Left cardiac atrium (tissue), 4 donors: ENCODE measurements at places on chromosomes 6 and 20. TPM values are rescaled to one million over a fixed set of nuclear protein-coding genes. Genes with fewer than 3 reads are reported as not detected.

GRCh38 chr6:98525860-98526259 is 308.5 kb upstream of the POU3F2 start:
- no peak for DNase-seq

- peak; percentile 36 for DNase-seq
These were observed 34.0 kb downstream of the EYA2 start for GRCh38 chr20:46928580-46929132.

GRCh38 chr6:116046737-116047136 is 14.0 kb downstream of the FRK start:
- no peak for DNase-seq

- DNase-seq: no peak
These were observed 17.7 kb upstream of the TNFAIP3 start for GRCh38 chr6:137849181-137849980.

- DNase-seq: peak; percentile 82
These were observed at the start of gene ZNF512B for GRCh38 chr20:63969838-63970713. Gene ZNF512B (minus strand): TSS chr20:63969930. CDS start chr20:63967950, 1,980 bp downstream.

- no peak for DNase-seq
These were observed 253.3 kb downstream of the ERMARD start for GRCh38 chr6:170004585-170005210.

DNA sequence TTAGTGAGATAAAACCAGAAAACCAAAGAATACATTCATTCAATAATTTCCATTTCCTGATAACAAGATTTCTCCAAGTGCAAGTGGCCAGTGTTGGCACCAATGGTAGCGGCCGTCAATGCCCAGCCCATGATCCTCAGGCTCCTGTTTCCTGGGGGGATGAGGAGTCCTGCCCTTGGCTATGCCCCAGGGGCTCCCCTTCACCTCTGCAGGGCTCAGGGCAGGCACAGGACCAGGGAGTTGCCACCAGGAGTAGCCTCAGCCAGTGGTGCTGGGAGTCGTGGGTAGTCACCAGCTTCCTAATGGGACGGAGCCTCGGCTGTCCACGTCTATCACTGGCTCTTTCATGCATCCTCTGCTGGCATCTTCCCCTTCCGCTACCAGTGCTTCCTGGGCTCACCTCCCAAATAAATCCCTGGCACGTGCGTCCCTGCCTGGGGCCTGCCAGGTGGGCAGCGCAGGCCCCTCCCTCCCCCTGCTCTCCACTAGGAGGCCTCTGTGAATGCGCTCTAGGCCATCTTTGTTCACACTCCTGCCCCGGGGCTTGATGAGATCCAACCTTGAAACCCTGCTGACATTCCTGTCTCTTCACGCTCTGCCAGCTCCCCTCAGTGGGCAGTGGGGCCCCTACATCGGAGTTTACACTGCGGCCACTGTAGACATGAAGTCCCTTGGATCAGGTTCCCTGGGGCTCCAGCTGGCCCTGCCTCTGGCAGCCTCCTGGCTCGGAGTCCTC is 215.7 kb downstream of the SYNDIG1 start:
- no peak for DNase-seq

DNA sequence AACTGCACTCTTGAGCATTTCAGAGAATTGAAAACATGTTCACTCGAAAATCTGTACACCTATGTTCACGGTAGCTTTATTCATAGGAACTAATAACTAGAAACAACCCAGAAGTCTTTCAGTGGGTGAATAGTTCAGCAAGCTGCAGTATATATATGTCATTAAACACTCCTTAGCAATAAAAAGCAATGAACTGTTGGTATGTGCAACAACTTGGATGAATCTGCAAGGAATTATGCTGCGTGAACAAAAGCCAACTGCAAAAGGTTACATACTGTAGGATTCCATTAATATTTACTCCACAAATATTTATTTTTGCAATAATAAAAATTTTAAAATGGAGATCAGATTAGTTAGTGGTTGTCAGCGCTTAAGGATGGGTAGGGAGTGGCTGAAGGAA is 22.1 kb upstream of the FKBP1A start:
- no peak for DNase-seq

DNA sequence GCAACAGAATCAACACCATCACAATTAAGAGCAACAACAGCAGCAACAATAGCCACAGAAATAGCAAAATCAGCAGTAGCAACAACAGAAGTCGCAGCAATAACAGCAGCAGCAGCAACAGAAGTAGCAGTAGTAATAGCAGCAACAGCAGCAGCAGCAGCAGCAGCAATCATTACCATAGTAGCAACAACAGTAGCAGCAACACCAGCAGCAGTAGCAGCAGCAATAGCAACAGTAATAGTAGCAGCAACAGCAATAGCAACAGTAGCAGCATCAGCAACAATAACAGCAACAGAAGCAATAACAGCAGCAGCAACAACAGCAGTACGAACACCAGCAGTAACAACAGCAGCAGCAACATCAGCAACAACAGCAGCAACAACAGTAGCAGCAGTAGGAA is 39.8 kb downstream of the SLC22A2 start:
- DNase-seq: no peak

DNA sequence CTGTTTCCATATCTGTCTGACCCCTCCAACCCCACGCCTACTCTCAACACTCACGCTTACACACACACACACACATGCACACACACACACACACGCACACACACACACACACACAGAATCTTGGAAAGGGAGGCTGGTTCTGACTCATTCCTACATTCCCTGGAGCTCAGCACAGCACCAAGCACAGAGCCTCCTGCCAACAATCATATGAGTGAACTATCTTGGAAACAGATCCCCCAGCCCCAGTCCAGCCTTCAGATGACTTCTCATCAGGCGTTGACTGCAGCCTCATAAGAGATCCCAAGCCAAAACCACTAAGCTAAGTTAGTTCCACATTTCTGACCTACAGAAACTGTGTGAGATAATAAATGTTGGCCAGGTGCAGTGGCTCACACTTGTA is 14.1 kb upstream of the HCK start:
- DNase-seq: no peak

DNA sequence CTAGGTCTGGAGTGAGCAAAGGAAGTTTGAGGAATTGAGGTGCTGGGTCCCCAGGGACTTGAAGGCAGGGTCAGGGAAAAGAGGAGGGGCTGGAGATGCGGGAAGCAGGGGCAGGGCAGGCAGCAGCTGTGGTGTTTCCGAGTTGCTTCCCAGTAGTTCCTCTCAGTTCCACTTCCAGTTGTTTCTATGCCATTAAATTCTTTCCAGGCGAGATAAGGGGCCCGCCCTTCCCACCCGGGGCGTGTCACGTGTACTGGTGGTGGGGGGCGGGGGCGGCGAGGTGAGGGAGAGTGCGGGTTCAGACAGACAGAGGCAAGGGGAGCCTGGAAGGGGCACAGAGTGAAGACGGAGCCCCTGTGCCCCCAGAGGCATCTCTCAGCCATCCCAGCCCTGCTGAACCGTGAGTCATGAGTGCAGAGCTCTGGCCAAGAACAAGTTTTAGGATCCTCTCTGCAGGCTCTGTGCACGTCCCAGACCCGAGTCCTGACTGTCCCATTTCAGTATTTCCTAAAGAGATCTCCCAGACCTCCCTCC is 977 bp downstream of the TNXB start:
- peak; percentile 83 for DNase-seq

DNA sequence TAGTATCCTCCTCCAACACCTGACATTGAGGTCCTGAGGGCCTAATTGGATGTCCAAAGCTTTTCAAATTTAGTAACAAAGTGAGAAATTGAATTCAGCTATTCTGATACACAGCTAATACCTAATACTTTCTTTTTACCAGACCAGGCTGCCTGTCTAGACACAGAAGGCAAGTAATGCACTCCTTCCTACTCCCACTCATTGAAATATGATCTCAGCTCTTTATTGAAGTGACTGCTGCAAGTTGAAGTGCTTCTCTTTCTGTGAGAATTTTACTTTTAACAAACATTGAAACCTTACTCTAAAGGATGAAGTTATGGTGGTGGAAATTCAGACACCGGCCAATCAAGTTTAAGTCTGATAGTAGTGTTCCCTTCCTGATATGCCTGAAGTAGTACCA is 90.8 kb upstream of the OGFRL1 start:
- DNase-seq: no peak

GRCh38 chr6:4611429-4612129 is 164.6 kb upstream of the CDYL start:
- no peak for DNase-seq

GRCh38 chr20:44056010-44056698 is 130.8 kb downstream of the JPH2 start:
- no peak for DNase-seq

GRCh38 chr20:10470276-10470675 is 35.2 kb downstream of the SLX4IP start:
- no peak for DNase-seq

DNA sequence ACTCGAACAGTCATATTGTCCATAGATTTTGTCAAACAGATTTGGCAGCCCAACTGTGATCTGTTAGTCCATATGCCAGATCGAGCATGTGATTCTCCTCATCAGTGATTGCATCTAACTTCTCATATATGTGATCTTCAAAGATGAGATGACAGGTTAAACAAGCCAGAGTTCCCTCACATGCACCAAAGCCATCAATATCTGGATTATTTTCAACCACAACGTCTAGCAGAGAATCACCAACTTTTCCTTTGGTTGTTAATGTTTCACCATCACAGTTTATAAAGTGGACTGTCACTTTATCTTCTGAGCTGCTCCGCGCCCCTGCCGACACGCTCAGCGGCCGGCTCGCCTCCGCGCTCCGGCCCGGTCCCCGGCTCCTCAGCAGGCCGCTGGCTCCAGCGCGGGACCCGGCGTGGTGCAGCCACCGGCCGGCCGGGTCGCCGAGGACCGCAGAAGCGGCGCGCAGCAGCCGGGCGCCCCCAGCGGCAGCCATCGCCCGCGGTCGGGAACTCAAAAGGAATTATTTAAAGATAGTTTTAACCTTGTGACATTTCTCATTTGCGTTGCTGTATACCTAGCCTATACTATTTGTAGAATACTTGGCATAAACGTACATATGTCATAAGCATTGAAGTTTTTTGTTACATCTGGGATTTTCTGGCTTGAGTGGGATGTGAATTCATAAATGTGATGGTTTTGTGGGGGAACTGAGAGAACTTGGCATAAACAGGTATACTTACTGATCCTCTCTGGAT is 40.1 kb upstream of the DYNLRB1 start:
- peak; percentile 61 for DNase-seq

- no peak for DNase-seq
These were observed 119.9 kb downstream of the UST start for GRCh38 chr6:148866657-148867268.

GRCh38 chr20:49276161-49276960 is 1.5 kb downstream of the ZNFX1 start:
- no peak for DNase-seq

DNA sequence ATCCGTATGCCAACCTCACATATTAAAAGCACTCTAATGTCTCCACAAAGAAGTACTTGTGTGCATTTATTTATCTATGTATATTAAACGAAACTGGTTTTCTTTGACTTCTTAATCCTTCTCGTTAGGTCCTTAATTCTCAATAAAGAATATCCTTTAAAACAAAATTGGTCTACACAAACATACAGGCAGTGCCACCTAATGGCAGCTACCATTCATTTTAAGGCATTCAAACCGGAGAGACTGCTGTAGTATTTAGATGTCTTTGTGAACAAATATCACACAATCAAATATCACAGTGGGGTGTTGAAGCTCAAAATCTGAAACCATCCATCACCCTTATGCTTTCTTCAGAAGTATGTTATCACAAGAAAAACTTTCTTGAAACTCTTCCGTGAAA is 96.6 kb upstream of the IRAK1BP1 start:
- no peak for DNase-seq

DNA sequence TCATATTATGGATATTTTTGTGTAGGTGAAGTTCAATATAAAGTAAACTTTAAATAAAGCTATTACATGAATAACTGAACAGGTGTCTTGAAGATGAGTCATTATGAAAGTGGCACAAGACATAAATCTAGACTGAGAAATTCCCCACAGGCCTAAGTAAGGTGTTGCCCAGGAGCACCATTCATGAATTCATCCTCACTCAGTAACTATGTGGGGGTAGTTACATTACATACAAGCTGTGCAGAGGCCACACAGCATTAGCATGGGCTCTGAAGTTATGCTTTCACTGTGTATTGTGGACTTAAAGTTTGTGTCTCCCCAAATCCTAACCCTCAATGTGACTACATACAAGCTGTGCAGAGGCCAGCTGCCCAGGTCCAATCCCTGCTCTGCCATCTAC is 65.9 kb downstream of the BCAS1 start:
- DNase-seq: no peak

DNA sequence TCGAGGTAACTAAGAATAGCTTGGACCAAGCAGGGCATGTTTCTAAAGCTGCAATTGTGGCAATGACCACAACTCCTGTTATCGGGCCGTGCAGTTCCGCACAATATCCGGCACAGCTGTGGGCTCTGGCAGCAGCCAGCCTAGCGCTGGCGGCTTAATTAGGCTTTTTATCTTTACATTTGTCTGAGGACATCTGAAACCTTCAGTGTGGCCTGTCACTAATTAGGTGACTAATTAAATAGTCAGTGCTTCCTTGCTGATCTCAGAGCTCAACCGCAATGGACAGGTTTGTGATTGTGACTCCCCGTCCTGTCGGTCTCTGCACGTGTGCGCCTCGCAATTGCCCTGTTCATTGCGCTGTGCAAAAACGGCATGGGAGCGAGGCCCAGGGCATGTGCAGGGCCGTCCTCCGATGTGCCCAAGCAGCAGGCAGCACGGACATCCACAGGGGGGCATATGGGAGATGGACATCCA is 134.8 kb upstream of the INSM1 start:
- no peak for DNase-seq

- no peak for DNase-seq
These were observed 895.2 kb upstream of the CITED2 start for GRCh38 chr6:140269591-140270165.

DNA sequence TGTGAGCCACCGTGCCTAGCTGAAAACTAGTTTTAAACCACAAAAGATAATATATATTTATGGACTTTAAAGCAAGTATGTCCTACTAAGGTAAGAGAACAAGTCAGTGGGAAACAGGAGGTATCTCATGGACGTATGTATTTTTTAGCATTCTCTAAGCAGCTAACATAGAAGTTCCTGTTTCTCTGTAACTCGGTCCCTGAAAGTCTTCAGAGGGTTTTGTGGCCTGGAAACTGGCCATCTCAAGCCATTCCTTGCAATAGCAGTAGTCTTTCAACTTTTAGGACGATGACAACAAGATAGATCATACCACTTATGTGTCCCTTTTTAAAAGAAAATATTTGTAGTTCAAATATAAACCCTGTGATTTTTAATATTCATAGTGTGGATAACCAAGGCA is 95.6 kb upstream of the RALGAPA2 start:
- DNase-seq: no peak

MAP3K5 gene
- 6.6 TPM for total RNA-seq

GTSF1L gene
- not detected for total RNA-seq

OPN5 gene
- not detected for total RNA-seq

PLAGL2 gene
- total RNA-seq: 8.0 TPM

KCNG1 gene
- 0.27 TPM for total RNA-seq

OXT gene
- 0.65 TPM for total RNA-seq

PRDM13 gene
- total RNA-seq: not detected

TBX18 gene
- 10.1 TPM for total RNA-seq

F13A1 gene
- total RNA-seq: 371 TPM

PAK5 gene
- not detected for total RNA-seq

HS3ST5 gene
- not detected for total RNA-seq

TRIM40 gene
- not detected for total RNA-seq

NTSR1 gene
- total RNA-seq: not detected
